ENCODE measurements at places on chromosomes 12 and 14.

DNA sequence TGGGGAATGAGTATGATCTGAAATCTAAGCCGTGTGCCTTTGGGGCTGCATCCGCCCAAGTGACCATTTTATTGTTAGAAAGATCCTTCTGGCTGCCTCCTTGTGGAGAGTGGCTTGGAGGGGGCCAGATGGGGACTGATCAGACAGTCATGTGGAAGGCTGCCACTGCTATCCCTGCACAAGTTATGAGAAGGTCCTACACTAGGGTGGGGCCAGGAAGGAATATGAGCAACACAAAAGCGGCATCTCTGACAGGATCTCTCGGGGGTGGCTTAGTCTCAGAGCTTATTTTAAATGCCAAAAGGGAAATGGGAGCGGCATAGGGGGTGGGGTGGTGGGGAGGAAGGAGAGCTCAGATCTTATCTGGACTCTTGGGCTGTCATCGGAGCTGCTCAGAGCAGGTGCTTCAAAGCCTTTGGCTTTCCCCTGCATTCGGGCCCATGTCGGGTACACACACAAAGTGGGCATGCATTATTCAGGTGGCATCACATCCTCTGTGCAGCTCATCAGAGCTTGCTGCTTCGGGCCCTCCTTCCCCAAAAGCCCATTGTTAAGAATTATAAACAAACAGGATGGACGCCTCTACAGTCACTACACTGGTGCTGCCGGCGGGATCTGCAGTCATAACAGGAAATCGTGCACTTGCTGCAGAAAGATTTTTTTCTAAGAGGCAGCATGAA is 805.4 kb downstream of the VRK1 start:
- DNase-seq: no peak

- no peak for DNase-seq
Measured at GRCh38 chr12:28611115-28611435, 420.8 kb downstream of the CCDC91 start.

GRCh38 chr12:12992418-12993130 is 7.5 kb downstream of the HEBP1 start:
- no peak for DNase-seq

GRCh38 chr14:33917661-33918060 is 33.2 kb downstream of the EGLN3 start:
- DNase-seq: no peak

GRCh38 chr12:75848961-75849360 is 182.6 kb downstream of the PHLDA1 start:
- no peak for DNase-seq

GRCh38 chr12:54173066-54173726 is 15.6 kb downstream of the SMUG1 start:
- peak; percentile 94 for DNase-seq

DNA sequence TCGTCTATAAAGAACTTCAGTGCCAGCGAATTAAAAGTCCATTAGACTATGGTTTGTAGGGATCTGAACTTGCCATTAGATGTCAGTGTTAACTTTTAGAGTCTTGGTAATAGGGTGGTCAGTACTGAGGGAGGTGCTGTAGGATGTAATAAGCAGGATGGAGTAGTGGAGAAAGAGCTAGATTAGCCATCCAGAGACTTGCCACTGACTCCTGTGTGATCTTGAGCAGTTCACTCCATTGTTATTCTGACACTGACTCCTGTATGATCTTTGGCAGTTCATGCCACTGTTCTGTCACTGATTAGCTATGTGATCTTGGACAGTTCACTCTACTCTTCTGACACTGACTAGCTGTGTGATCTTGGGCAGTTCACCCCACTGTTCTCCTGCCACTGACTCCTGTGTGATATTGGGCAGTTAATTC is 133.6 kb downstream of the TTLL5 start:
- DNase-seq: no peak

- DNase-seq: no peak
Measured at GRCh38 chr14:32104803-32105202, 27.7 kb downstream of the ARHGAP5 start.

DNA sequence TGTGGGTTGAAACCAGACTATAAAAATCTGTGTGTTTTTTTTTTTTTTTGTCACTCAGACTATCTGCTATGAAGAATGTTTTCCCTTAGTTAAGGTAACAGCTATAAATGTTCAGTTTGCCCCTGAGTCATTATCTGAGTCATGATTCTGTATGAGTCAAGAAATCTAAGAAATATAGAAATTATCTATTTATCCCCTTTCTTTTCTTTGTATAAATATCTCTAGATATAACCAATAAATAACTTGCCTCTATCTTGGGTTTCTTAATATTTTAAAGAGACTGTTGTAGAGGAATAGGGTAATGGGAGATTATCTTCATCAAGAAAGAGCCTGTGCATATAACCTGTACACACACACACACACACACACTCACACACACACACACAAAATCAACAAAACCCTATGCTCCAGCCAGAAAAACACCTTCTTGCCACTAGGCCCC is 161.7 kb upstream of the EEA1 start:
- no peak for DNase-seq

- no peak for DNase-seq
Measured at GRCh38 chr12:46671102-46671501, 154.7 kb downstream of the SLC38A4 start.

GRCh38 chr12:68467514-68467913 is 135.4 kb upstream of the MDM1 start:
- no peak for DNase-seq

DNA sequence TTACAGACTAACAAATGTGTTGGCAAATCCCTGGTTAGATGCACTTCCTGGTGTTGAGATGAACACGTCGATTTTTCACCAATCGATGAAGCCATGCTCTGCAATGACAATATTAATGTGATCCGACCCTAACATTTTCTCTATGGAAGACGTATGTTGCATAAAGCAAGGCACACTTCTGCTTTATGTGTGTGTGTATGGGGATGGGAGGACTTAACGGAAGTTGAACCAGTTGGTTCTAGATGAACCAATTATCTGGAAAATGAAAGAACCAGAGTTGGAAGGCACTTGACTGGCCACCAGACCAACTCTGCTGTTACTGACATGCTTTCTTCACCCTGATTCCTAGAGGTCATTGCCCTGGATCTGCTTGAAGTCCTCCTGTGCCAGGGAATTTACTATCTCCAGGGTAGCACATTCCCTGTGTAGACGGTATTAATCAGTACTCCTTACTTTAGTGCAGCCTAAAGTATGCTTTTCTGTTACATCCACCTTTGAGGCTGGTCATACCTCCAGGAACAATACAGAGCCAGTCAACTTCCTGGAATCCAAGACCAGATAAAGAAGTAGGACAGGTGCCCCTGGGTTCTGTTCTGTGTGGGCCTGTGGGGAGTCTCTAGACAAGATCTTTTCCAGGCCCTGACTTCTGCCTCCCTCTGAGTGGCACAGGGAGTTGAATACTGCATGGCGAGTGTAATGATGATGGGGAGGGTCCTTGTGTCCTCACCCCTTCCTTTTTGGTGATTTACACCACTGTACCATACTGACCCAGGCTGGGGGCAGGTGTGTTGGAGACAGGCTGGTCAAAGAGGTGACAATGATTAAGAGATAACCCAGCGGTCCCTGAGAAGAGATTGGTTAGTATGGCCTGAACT is 4.1 kb downstream of the SDR39U1 start:
- DNase-seq: no peak

- DNase-seq: no peak
Measured at GRCh38 chr12:62693376-62694050, 226.9 kb downstream of the MON2 start.

Data from NCI-H1092 treated with DMSO at 0.1 percent for 48 hours (cell line).